ENCODE measurements at places on chromosomes 7 and 10. TPM values are rescaled to one million over a fixed set of nuclear protein-coding genes. Genes with fewer than 3 reads are reported as not detected.

DNA sequence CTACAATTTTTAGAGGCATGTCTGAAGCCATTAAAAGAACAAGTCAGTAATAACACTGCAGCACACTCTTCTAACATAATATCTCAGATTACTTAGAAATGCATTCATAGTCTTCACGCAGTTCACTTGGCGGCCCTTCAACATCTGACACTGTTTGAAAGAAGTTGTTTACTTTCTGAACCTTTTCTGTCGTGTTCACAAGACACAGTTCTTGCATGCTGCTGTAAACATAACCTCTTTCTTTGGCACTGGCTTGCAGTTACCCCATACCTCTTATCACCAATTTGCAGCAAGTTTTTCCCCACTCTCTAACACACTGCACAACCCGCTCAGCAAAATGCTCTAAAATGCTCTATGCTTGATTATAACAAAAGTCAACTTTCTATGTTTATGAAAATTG lies 12.0 kb downstream of the PIP4K2A start:
- no peaks in the 10 kb centered on the region for H3K27me3 ChIP-seq
- H3K4me1 ChIP-seq = peaks cover 100% of the 10 kb centered on the region
- no peaks in the 10 kb centered on the region for H3K36me3 ChIP-seq
- no peak for DNase-seq

DNA sequence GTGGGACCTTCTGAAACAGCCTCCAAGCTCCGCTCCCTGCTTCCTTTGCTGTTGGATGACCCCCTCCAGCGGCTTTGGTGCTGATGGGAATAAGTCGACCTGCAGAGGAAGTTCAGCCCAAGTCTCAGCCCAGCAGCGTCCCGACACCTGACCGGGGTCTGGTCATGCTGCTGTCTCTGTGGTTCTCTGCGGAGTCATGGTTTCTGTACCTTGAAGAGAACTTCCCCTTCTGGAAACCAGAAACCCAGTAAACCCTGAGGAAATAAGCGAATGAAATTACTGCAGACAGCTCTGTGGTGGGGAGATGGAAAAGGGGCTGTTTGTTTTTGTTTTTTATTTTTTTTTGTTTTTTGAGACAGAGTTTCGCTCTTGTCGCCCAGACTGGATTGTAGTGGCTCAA lies 18.3 kb upstream of the ZNF12 start:
- H3K36me3 ChIP-seq = no peaks in the 10 kb centered on the region
- no peaks in the 10 kb centered on the region for H3K4me1 ChIP-seq
- no peak overlapping the region for H3K27ac ChIP-seq
- peak overlapping the region; percentile 43 for H3K4me3 ChIP-seq

DNA sequence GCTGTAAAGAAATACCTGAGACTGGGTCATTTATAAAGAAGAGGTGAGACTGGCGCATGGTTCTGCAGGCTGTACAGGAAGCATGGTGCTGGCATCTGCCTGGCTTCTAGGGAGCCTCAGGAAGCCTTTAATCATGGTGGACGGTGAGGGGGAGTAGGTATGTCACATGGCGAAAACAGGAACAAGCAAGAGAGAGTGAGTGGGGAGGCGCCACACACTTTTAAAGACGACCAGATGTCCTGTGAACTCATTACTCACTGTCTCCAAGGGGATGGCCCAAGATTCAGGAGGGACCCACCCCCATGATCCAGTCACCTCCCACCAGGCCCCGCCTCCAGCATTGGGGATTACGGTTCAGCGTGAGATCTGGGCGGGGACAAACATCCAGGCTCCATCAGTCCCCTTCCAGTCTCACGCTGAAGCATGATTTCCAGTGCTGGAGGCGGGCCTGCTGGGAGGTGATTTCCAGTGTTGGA lies 3.2 kb downstream of the ZNF316 start:
- H3K36me3 ChIP-seq = peaks cover 43% of the 10 kb centered on the region
- H3K4me1 ChIP-seq = peaks cover 42% of the 10 kb centered on the region
- no peak for DNase-seq
- H3K27me3 ChIP-seq = no peaks in the 10 kb centered on the region

DNA sequence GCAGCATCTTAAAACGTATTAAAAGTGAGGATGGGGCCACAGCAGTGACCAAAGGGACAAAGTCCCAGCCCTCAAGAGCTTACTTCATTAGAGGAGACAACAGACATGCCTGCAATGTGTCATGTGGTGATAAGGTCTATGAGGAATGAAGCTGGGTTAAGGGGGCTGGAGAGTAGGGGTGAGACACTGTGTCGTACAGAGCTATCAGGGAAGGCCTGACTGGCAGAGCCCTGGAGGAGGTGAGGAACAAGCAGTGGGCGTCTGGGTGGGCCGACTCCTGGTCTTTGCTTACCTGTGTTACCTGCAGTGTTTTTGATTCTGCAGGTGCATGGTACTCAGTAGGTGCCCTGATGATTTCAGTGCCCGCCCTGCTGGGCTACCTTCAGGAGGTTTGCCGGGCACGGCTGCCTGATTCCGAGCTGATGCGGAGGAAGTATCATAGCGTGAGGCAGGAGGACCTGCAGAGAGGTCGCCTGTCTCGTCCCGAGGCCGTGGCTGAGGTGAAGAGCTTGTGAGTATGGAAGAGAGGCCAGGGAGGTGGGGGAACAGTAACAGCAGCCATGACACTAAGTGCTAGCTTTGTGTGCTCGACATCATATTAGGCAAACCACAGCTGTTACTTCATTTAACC lies 7.6 kb downstream of the ZFYVE27 start:
- no peak overlapping the region for H3K27ac ChIP-seq
- no peaks in the 10 kb centered on the region for H3K27me3 ChIP-seq
- H3K36me3 ChIP-seq = peaks cover 7% of the 10 kb centered on the region
- H3K4me1 ChIP-seq = peaks cover 39% of the 10 kb centered on the region
- DNase-seq = peak; percentile 59
- H3K4me3 ChIP-seq = no peak overlapping the region

- H3K4me3 ChIP-seq = no peak overlapping the region
- no peaks in the 10 kb centered on the region for H3K36me3 ChIP-seq
- H3K27me3 ChIP-seq = no peaks in the 10 kb centered on the region
- peak overlapping the region; percentile 55 for H3K27ac ChIP-seq
- peak; percentile 71 for DNase-seq
Measured at GRCh38 chr10:71981015-71981875, 17.1 kb downstream of the CHST3 start.

- H3K27me3 ChIP-seq = peaks cover 29% of the 10 kb centered on the region
- no peak overlapping the region for H3K27ac ChIP-seq
- no peak overlapping the region for H3K4me3 ChIP-seq
- H3K4me1 ChIP-seq = no peaks in the 10 kb centered on the region
Measured at GRCh38 chr7:142897691-142898090, 12.1 kb upstream of the TRPV6 start.

DNA sequence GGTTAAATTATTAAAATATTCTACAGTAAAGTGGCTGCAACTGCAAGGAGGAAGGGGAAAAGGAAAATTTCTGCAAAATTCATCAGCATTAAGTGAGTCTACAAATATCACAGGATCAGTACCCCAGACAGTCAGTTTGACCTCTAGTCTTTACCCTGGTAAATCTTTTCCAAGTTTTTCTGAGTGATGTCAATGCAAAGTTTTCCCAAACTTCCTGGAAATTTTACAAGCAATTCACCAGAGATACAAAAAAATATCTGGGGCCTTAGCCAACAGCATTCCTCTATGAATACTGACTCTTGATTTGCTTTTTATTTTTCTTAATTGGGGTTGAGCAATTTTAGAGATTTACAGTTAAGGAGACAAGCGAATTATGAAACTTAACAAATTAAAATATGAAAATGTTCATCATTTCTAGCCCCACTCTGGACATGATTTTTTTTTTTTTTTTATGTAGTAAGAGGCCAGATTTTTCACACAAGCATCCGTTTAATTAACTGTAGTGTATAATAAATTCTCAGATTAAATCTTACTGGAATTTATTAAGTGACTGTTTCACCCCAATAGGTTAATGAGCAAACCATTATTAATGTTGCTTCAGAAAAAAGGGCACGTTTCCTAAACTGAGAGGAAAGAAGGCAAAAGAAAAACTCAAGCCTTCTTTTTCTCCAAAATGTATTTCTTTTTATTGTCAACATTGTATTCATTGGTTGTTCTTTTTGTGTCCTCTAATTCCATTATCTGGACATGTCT lies 539.5 kb upstream of the FZD8 start:
- no peak overlapping the region for H3K4me3 ChIP-seq
- no peak for DNase-seq
- H3K36me3 ChIP-seq = no peaks in the 10 kb centered on the region
- H3K27me3 ChIP-seq = no peaks in the 10 kb centered on the region

- H3K27ac ChIP-seq = no peak overlapping the region
- DNase-seq = no peak
- no peaks in the 10 kb centered on the region for H3K36me3 ChIP-seq
Measured at GRCh38 chr7:126720232-126720631, 532.5 kb downstream of the GRM8 start.

The CPA2 gene
- total RNA-seq = not detected

DNA sequence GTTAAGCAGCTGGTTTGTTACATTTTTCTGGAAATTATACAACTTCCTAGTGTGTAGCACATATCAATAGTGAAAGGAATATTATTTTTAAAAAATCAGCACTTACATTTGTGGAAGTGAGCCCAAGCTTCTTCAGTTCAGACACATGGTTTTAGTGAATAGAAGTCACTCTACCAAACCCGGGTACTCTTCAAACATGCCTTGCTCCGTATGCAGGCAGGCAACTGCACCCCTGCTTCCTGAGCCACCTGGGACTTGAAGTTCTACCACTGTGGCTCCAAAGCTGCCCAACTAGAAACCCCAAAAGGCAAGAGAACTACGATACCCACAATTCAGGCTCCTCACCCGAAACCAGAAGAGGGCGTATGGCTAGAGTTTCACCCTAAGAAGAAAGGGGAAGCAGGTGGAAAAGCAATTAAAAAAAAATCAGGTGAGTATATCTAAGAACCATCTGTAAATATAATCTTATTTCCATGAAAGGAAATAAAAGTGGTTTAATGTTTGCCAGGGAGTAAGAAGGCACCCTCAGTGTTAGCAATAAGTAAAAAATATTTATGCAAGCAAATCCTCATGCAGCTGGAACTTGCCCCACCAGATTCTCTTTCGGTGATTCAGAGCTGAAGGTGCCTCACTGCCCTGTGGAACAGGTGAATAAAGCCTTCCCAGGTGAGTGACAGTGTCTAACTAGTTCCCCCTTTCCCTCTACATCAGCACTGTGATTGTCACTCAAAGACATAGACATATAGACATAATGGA lies at the start of gene MACC1:
TSS of gene MACC1 (minus strand) at position 192 of the 756 bp plus-strand sequence. CDS start 55,522 bp downstream, outside the sequence.
- DNase-seq = peak; percentile 89
- peak within 1 kb of the TSS; percentile 90 for H3K27ac ChIP-seq
- H3K4me1 ChIP-seq = no peaks in the 10 kb centered on the region
- no peaks in the 10 kb centered on the region for H3K27me3 ChIP-seq
- H3K36me3 ChIP-seq = no peaks in the 10 kb centered on the region

DNA sequence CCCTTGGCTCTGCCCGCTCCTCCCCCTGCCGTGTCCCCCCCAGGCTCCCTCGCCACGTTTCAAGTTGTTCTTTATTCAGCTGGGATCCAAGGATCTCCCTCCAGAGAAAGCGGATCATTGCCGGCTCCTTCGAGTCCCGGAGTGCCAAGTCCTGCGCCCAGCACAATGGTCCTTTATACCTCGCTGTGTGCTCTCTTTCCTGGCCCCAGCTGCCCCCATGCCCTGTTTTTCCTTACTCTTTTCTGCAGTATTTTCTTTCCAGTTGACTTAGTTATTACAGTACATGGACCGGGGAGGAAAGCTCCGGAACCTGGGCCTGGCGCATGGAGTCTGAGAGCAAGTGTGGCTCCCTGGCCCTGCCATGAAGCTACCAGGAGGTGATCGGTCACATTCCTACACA lies 88.1 kb upstream of the KMT2C start:
- DNase-seq = no peak
- peaks cover 12% of the 10 kb centered on the region for H3K4me1 ChIP-seq
- no peak overlapping the region for H3K27ac ChIP-seq
- no peaks in the 10 kb centered on the region for H3K36me3 ChIP-seq

GRCh38 chr7:97118306-97118917 lies 914 bp downstream of the SDHAF3 start:
- no peak for DNase-seq
- peak overlapping the region; percentile 73 for H3K4me3 ChIP-seq
- no peaks in the 10 kb centered on the region for H3K27me3 ChIP-seq
- H3K27ac ChIP-seq = peak overlapping the region; percentile 84
- H3K36me3 ChIP-seq = no peaks in the 10 kb centered on the region

GRCh38 chr7:29090836-29091601 lies 55.3 kb downstream of the CPVL start:
- H3K4me3 ChIP-seq = peak overlapping the region; percentile 9
- peaks cover 6% of the 10 kb centered on the region for H3K4me1 ChIP-seq
- peak overlapping the region; percentile 65 for H3K27ac ChIP-seq
- no peaks in the 10 kb centered on the region for H3K27me3 ChIP-seq

- H3K27me3 ChIP-seq = no peaks in the 10 kb centered on the region
- H3K36me3 ChIP-seq = peaks cover 14% of the 10 kb centered on the region
- no peak overlapping the region for H3K4me3 ChIP-seq
- no peak for DNase-seq
- H3K4me1 ChIP-seq = no peaks in the 10 kb centered on the region
Measured at GRCh38 chr10:33229949-33230267, 104.6 kb downstream of the NRP1 start.

The ANXA8 gene
- not detected for total RNA-seq

DNA sequence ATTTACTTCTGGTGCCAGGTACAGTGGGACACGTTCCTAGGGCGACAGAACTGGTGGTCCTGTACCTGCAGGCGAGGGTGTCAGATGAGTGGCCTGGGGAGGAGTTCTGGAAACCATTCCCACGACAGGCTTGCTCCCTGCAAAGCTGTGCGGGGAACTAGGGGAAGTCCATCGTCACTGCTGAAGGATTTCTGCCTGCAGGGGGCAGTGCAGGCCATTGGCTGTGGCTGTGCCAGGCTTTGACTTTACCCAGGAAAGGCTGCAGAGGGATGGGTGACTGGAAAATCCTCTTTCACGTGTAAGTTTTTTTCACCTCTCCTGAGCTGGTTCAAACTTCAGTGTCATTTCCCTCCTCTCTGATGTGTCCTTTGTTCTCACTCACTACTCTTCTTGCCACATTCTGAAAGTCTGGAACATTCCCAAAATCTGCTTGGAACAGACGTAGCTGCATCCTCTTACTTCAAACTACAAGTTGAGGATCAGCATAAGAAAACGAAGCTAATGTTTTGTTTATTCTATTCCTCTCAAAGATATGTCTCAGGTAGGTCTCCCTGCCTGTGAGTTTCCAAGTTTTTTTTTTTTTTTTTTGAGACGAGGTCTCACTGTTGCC lies 126.5 kb downstream of the SH2D4B start:
- H3K4me1 ChIP-seq = peaks cover 41% of the 10 kb centered on the region
- no peaks in the 10 kb centered on the region for H3K27me3 ChIP-seq
- DNase-seq = peak; percentile 88
- no peak overlapping the region for H3K4me3 ChIP-seq
- no peak overlapping the region for H3K27ac ChIP-seq

Measured in spleen (tissue), 13 donors.